ENCODE measurements at places on chromosomes 11 and 22.

DNA sequence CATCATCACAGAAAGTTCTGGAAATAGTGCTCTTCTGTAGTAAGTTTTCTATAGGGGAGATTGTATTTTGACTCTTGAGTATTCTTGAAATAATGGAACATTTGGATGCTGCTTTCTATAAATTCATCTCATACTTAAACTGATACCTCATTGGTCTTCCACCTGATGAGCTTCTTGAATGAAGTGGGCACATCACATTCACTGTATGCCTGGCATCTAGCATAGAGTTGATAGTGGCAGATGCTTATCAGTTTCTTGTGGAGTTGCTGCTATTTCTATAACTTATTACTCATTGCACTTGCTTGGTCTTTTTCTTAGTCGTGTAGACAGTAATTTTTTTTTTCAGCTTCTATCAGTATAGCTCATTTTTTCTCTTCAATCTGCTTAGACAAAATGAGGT is 5.4 kb downstream of the ATXN10 start:
- no peak for DNase-seq

DNA sequence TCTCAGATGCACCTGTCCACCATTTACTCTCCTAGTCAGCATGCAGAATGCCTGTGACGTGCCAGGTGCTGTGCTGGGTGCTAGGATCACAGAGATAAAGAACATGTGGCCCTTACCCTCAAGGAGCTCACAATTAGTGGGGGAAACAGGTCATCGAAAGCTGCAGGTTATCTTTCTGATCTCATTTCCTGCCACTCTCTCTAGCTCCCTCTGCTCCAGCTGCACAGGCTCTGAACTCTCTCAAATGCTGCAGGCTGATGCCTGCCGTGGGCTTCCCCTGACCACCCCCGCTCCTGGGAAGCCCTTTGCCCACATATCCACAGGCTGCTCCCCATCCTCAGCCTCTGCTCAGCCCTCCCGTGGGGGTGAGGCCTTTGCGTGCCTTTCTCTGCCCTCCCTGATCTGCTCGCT is 29.6 kb downstream of the SHANK3 start:
- DNase-seq, result no peak

- no peak for DNase-seq
These were observed 386.6 kb downstream of the BUD13 start for GRCh38 chr11:116386118-116386699.

DNA sequence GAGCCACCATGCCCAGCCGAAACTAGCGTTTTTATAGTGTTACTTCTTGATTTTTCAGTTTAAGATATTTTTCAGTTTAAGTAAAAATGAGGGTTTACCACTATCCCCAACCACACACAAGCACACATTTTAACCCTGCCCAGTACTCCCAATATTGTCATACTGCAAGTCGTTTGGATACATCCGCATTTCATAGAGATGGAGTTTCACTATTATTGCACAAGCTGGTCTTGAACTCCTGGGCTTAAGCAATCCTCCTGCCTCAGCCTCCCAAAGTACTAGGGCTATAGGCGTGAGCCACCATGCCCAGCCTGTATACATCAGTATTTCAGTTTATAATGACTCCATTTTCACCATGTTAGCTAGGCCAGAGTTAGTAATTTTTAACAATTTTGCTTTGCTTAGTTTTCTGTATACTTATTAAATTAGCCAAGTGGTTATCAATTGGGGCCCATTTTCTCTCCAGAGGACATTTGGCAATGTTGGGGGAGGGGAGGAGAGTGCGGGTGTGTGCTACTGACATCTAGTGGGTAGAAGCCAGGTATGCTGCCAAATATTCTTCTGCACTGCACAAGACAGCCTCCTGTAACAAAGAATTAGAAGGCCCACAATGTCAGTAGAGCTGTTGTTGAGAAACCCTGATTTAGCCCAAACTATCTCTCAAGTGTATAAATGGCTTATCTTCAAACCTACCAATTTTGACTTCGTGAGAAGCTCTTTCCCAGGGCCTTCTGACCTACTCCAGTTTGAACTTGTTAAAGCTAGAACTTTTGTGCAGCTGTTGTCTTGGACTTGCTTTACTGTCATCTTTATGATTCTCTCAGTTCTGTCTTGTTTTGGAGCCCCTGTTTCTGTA is 7.3 kb downstream of the USP47 start:
- DNase-seq, result peak; percentile 23

- no peak for DNase-seq
These were observed 47.1 kb upstream of the UCP3 start for GRCh38 chr11:74055938-74056337.

DNA sequence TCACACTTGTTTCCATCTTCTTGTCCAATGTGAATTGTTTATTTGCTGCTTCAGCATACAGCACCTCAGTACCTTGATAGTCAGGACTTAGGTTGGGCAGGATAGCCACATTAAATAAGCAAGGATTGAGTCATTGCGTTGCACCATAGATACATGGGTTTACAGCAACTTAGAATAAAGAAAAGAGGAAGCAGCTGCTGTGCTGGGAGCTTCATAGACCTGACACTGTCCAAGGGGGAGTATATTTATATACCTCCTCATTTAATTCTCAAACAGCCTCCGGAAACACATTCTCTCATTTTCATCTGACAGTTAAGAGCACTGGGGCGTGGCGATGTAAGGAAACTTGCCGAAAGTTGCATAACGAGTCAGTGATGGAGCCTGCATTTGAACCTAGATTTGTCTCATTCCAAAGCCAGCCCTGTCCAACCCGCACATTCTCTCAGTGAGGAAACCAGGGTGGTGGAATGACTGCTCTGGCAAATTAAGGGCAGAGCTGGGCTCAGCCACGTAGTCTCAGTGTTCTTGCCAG is 42.2 kb downstream of the UBASH3B start:
- no peak for DNase-seq

GRCh38 chr11:43954241-43954640 is 11.8 kb downstream of the C11orf96 start:
- DNase-seq, result no peak

DNA sequence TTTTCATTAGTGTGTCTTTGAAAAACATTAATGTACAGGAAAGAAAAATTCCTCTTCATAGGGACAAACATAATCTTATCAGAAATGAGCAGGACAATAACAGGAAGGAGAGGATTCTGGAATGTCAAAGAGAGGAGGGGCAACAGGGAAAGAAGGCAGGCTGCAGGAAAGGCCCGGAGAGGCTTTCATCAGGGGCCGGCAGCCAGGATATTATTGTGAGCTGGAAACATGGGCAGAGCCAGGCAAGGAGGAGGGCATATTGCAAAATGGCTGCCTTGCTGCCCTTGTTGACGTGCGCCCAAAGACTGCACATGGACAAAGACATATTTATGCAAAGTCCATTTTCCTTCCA is 433.7 kb downstream of the ETS1 start:
- no peak for DNase-seq

- DNase-seq, result no peak
These were observed 7.1 kb downstream of the TBX1 start for GRCh38 chr22:19767427-19768341.

DNA sequence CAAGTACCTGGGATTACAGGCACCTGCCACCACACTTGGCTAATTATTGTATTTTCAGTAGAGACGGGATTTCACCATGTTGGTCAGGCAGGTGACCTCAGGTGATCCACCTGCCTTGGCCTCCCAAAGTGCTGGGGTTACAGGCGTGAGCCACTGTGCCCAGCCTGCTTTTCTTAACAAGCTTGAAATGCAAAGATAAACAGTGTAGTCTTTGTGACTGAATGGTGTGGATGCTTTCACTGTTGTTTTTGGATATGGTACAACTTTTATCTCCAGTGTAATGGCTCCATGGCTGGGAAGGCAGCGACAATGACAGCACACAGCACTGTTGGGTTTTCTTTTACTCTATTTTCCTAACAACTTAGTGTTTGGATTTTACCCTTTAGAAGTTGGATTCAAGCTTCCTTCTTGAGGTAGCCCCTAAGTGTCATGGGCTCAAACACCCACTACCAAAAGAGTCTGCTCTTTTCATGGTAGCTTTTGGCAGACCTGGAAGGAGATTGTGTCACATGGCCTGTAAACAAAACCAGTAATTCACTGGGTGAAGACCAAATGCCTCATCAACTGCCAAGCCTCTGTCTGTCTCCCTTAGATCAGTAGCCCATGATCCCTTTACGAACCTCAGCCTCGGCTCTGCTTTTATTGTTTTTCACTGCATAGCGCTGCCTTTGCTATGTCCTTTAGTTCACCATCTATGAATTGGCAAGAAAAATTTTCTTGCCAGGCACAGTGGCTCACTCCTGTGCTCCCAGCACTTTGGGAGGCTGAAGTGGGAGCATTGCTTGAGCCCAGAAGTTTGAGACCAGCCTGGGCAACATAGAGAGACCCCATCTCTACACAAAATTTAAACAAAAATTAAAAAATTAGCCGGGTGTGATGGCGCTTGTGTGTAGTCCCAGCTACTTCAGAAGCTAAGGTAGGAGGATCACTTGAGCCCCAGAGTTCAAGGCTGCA is 6.4 kb downstream of the VPS51 start:
- DNase-seq, result no peak

GRCh38 chr22:48098921-48099245 is 1336.4 kb downstream of the TBC1D22A start:
- no peak for DNase-seq

- DNase-seq, result no peak
These were observed 29.0 kb upstream of the LDLRAD3 start for GRCh38 chr11:35914816-35915215.

DNA sequence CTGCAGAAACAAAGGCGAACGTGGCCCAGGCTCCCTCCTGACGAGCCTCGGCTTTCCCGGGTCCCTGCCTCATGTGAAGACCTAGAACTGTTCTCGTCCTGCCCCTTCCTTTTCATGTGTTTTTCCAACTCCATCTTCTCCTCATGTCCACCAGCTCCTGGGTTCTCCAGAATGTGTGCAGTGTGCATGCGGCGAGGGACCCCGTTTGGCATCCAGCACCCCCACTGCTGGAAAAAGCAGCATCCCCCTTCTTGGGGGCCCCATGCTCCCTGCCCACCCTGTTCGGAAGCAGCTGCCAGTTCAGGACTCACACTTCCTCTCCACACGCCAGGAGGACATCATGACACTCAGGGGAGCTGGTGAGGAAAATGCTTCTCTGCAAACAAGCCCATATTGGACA is 313.5 kb downstream of the BRD1 start:
- DNase-seq, result no peak

GRCh38 chr22:37741312-37741795 is 44.5 kb downstream of the TRIOBP start:
- no peak for DNase-seq

DNA sequence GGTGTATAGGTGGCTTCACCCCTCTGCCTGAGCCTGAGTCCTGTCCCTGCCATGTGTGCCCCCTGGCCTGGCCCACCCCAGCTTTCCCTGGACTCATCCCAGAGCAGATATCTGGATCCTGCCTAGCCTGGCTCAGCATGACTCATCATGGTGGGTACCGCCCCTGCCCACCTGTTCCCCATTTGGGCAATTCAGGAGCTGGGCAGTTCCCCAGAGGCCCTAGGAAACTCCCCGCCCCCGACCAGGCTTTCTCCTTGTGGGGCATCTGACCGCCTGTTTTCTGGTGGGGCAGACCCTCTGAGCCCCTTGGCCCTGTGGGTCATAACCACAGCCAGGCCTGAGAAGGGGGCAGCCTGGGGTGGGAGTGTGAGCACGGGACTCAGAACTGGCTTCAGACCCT is 4.4 kb downstream of the TSPO start:
- DNase-seq, result no peak

- DNase-seq, result no peak
These were observed 10.5 kb downstream of the HEPHL1 start for GRCh38 chr11:94031625-94032024.

DNA sequence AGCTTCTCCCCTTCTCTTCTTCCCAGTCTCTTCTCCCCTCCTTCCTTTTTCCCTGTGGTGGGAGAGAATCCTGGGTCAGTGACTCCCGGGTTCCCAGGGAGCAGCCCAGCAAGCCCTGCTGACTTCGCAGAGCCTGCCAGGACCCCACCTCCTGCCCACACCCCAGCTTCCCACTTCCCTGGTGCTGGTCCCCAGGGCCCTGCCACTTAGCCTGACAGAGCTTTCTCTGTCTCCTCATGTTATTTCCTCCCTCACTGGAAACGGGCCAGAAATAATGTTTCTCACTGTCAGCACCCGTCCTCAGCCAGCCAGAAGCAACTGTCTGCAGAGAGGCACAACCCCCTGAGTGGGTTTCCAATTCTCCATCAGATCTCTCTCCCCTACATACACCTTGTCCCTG is 27.1 kb downstream of the C11orf96 start:
- no peak for DNase-seq

Data from stimulated activated CD4-positive, alpha-beta T cell treated with anti-CD3 and anti-CD28 coated beads, TNF-alpha, amount 100 ng/mL, for 24 hours (primary cell).